NCI-H2029 treated with DMSO at 0.1 percent for 48 hours (cell line): ENCODE measurements at places on chromosomes 1 and 21.

DNA sequence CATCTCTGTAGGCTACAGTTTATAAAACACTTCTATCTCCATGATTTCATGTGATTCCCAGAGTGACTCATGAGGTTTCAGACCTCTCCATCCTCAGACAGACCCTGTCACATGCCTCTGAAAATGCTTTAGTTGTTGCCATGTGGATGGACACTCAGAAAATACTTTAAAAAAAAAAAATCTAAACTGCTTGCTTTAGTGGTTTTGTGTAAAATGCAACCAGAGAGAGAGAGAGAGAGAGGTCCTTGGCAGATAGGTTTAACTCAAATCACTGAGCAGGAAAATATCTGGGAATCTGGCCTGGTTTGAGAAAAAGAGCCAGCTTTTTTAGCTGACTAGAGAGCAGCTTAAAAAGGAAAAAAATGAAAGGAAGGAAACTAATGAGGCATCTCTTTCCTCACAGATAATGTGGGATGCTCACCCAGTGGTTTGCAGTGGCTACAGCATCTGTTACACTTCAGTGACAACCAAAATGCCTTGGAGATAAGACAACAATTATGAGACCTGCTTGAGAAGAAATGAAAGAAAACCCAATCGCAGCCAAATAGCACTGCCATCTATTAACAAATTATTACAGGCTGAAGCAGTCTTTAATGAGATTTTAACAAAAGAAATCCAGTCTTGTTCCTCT is 54.6 kb upstream of the SYT14 start:
- DNase-seq = no peak

DNA sequence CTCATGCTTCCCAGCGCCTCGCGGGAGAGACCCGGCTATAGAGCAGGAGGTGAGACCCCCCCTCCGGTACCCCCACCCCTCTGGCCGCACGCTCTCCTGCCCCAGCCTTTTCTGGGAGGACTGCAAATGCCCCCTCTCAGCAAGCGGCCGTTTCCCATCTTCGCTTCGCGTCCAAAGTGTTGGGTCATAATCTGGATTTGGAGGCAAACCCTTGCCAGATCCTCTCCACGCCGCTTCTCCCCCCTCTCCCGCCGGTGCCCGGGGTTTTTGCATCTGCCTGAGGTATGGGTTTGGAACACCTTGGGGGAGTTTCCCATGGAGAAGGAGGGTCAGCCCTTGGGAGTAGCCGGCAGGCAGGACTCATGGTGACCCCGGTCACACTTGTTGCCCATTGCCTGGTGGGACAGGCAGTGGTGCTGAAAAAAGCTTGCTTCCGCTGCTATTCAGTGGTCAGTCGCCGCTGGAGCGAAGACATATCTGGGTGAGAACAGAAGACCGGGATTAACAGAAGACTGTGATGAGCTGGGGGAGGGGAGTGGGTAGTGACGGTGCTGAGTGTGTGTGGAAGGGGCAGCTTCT is 935 bp downstream of the KCNK2 start:
- no peak for DNase-seq

GRCh38 chr1:163195728-163196448 is 6.8 kb downstream of the RGS5 start:
- DNase-seq = no peak

- DNase-seq = no peak
Measured at GRCh38 chr1:203538726-203539125, 44.8 kb downstream of the OPTC start.

DNA sequence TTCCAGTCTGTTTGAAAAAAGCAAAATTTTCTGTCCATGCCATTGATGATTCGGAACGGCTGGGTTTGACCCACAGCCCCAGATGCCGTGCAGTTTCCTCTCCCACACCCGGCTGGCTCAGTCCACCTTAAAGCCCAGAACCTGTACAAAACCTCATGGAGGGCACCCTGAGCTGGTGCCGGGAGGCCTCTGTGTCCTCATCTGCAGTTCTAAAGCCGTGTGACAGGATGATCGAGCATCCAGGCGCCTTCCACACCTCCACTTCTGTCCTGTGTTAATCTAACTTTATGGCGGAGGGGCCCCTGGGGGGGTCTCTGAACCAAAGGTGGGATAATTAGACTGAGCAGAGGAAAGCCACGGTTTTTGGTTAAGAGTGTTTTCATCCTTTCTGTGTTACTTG is 49.6 kb downstream of the SLC37A1 start:
- no peak for DNase-seq

DNA sequence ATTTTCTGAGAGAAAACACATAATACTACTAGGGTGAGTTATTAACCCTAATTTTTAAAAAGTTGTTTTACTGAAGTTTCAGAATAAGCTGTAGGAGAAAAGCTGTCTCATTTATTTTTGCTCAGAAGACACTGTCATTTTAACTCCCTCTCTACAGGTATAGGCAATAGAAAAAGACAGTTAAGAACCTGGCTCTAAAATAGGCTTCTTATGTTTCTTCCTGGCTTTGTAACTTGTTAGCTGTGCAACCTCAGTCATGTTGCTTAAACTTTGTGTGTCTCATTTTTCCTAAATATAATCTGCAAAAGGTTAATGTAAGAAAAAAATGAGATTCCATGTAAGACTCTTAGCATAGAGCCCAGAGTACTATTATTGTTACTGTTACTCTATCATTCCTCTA is 64.4 kb downstream of the TTLL7 start:
- DNase-seq = no peak

DNA sequence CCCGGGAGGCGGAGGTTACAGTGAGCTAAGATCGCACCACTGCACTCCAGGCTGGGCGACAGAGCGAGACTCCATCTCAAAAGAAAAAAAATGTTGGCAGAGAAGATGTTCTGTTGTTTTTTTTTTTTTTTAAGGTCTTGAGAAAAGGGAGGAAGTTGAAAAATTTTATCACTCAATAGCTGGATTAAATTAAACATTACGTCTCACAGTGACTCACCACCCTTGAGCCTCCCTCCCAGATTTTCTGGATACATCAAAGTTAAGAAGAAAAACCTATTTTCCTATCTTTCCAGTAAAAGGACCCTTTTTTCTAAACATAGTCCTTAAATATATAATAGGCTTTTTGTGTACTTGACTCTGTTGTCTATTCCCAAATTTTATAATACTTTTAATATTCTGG is 35.5 kb downstream of the IFNAR1 start:
- DNase-seq = no peak

GRCh38 chr1:13908128-13908527 is 208.1 kb downstream of the PRDM2 start:
- DNase-seq = no peak

DNA sequence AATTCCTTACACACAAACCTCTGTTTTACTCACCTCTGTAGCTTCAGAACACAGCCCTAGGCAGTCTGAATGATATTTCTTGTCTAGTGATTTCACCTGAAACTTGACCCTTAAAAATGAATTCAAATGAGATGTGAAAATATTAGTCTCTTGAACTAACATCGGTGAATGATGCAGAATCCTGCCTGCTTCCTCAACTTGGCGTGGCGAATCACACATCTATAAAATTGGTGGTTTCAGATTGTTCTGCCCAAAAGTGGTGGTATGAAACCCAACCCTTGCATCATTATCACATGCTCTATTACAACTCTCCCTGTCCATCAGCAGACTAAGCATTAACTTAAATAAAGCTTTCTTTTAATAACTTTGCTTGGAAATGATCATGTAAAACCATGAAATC is 26.9 kb upstream of the C1orf21 start:
- DNase-seq = no peak

- DNase-seq = no peak
Measured at GRCh38 chr21:33390479-33390878, 12.7 kb upstream of the IFNGR2 start.

DNA sequence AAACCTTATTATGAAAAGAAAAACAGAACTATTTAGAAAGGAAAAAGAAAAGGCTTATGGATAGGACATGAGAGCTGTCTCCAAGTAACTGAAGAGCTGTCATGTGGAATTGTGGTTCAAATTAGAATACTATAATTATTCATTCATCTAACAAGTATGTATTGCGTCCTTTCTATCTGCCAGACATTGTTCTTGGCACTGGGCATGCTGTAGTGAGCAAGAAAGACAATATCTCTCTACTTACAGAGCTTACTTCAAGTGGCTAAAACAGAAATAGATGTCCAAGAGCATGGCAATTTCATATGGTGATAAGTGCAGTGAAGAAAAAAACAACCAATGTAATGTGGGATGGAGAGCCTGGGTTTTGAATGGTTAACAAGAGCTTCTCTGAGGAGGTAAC is 413.0 kb downstream of the DPYD start:
- no peak for DNase-seq

DNA sequence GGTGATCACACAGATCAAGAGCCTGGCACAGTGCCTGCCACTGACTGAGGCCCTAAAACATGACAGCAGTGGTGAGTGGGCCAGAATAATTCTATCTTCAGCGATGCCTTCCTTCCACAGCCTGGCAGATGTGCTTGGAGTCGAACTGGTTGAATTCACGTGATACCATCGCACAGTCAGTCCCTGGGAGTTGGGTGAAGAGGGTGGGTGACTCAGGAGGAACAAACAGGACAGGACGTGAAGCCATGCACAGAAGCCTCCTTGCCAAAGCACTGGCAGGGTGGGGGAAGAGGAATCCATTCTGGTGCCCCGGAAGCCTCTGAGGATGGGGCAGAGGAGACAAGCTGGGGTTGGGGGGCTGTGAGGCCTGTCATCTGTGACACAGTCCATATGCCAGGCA is 80.3 kb upstream of the WNT4 start:
- DNase-seq = no peak

DNA sequence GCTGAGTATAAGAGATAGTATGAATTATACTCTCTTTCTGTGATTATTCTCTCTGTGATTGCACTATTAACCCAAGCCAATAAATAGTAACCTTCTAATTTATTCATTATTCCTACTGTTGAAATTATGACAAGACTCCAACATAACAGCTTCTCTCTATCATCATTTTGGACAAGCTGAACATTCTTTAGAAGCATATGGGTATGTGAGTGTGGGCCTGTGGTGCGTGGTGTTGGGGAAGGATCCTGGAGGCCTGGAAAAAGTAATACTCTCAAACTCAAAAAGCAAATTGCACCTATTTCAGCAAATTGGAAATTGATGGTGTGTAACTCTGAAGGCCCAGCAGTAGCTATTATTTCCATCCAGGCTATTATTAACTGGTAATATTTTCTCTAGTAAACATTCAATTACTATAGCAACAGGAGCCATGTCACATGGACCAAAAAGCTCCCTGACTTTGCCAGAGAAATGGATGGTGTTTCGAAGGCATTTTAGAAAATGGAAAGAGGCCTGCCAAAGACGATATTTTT is 502.8 kb downstream of the LTN1 start:
- no peak for DNase-seq

DNA sequence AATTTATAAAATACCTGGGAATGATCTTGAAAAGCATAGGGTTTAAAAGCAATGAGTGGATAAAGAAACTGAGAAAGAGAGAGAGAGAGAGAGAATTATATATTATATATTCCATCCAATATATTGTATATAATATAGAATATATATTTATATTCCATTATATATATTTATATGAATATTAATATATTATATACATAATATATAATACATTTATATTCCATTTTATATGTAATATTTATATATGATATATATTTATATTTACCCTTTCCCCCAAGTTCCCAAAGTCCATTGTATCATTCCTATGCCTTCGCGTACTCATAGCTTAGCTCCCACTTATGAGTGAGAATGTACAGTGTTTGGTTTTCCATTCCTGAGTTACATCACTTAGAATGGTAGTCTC is 69.9 kb upstream of the SLC35F3 start:
- DNase-seq = no peak

DNA sequence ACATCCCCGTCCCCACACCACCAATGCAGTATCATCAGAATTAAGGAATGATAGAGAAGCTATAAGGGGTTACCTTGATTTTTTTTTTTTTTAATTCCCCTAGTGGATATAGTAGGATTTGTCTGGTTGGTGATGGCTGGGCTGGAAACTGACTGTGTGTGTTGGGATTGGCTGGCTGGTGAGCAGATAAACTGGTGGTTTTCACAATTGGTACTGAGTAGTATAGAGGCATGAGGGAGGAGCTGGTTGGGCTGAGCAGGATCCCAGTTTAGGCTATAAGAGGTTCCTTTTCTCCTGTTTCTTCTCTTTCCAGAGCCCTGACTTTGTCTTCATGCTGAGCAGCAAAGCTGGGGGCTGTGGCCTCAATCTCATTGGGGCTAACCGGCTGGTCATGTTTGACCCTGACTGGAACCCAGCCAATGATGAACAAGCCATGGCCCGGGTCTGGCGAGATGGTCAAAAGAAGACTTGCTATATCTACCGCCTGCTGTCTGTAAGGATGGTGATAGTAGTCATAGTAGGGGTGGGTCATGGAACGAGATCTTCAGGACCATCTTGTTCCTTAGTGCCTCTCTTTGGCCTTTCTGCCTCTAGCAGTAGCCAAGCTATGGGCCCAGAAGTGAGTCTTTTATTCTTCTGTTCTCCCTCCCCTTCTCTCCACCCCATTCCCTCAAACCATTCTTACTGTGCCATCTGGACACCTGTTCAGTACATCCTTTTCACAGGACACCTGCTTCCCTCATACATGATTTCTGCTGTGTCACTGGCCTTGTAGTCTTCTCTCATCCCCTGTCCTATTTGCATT is 26.9 kb downstream of the RAD54L start:
- no peak for DNase-seq

DNA sequence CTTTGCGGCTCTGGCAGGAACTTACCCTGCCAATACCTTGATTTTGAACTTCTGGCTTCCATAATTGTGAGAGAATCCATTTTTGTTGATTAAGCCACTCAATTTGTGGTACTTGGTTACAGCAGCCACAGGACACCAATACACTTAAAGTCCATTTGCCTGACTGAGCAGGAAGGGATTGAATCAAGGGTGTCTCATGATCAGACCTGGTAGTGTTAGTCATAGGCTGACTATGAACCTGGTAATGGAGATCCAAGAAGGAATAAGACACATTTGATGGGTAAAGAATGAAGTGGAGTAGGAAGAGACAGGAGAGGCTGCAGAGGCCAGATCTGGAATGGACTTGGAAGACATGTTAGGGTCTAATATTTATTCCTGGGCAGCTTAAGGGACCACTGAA is 31.2 kb upstream of the MAP1LC3C start:
- no peak for DNase-seq

- no peak for DNase-seq
Measured at GRCh38 chr1:163845279-163845678, 523.5 kb downstream of the NUF2 start.

DNA sequence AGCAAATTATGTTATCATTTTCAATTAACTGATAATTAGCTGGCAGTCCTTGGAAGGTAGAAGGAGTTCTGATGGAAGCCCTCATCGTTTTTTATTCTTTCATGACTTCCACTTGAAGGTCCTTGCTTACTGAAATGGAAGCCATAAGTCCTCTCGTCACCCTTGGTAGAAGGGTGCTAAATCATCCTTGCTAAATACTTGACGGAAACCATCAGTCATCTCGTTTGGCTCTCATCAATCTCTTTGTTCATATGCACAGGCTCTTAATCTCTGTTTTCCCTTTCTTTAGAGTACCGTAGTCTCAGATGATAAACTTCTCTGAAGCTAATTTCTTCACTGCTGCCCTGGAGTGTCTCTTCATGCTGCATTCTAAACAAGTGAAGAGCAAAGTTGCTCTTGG is 34.5 kb downstream of the UCK2 start:
- no peak for DNase-seq

GRCh38 chr1:101002551-101002950 is 23.0 kb downstream of the DPH5 start:
- no peak for DNase-seq
